Activated naive CD8-positive, alpha-beta T cell treated with anti-CD3 and anti-CD28 coated beads, Interleukin-2, amount 50 U/mL, for 24 hours (primary cell): ENCODE measurements at places on chromosomes 12 and 14.
A peak's percentile ranks its signal among the peaks of the same experiment; 100 is the strongest.

- no peak for DNase-seq
Measured at GRCh38 chr12:76417116-76417515, 68.9 kb upstream of the BBS10 start.

- no peak for DNase-seq
Measured at GRCh38 chr12:124605150-124605882, 37.9 kb upstream of the NCOR2 start.

DNA sequence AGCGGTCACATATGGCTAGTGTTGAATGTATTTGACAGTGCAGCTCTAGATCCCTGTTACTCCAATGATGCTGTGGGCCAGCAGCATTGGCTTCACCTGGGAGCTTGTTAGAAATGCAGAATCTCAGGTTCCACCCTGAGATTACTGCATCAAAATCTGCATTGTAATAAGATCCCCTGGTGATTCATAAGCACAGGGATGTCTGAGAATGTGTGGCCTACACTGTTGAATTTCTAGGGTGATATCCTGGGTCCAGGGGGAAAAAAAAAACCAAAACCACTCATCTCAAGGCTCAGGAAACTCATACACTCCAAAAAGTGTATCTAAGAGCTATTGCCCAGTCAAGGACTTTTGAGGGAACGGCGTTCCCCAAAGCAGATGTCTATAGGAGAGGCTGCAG, 196.8 kb downstream of the PPM1H start:
- no peak for DNase-seq

DNA sequence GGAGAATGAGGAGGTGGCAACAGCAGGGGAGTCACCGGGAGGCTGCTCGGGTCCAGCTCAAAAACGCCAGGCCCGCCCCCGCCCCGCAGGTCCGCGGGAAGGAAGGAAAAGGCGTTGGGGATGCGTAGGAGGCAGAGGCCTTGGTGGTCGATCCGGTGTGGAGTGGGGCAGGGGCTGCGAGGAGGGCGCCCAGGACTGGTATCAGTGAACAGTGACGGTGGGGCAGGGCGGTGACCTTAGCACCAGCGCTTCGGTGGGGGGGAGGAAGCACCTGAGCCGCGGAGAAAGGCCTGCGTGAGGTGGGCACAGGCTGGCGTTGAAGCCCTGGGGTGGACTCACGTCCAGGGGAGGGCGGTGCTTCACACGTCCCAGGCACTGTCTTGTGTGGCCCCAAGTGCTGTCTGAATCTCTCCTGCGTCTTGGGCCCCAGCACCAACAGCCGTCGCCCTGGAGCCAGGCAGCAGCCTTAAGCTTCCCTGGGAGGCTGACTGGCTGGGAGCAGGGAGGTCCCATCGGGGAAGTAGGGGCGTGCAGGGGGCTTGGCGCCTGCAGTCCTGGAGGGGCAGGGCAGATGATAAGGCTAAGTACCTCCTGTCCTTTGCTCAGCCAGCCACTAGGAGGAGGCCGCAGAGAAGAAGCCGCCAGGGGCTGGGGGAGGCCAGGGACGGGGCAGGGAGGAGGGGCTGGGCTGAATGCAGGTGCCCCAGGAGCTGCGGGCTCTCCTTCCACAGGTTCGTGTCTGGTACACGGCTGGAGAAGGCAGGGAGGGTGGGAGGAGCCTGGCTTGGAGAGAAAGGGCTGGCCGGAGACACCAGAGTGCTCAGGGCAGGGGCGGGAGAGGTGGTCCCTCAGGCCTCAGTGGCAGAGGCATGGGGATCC, 26.5 kb downstream of the ZBTB42 start:
- peak; percentile 47 for DNase-seq

- no peak for DNase-seq
Measured at GRCh38 chr14:96130391-96130790, 74.2 kb upstream of the BDKRB2 start.

DNA sequence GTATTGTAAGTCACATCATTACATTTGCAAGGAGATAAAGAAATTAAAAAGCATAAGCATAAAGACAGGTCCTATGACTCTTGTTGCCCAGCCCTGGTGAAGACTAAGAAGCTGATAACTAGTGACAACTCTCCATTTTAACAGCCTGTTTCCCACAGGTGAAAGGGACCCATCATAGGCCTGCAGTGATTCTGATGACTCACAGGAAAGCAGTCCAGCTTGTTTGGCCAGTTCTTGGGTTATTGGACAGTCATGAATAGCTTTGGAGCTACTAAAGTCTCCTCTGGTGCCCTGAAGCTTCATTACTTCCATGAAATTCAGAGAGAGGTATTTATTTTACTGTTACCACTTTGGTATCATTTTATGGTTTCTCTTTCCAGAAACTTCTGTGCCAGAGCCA, 55.5 kb upstream of the DYRK2 start:
- no peak for DNase-seq

DNA sequence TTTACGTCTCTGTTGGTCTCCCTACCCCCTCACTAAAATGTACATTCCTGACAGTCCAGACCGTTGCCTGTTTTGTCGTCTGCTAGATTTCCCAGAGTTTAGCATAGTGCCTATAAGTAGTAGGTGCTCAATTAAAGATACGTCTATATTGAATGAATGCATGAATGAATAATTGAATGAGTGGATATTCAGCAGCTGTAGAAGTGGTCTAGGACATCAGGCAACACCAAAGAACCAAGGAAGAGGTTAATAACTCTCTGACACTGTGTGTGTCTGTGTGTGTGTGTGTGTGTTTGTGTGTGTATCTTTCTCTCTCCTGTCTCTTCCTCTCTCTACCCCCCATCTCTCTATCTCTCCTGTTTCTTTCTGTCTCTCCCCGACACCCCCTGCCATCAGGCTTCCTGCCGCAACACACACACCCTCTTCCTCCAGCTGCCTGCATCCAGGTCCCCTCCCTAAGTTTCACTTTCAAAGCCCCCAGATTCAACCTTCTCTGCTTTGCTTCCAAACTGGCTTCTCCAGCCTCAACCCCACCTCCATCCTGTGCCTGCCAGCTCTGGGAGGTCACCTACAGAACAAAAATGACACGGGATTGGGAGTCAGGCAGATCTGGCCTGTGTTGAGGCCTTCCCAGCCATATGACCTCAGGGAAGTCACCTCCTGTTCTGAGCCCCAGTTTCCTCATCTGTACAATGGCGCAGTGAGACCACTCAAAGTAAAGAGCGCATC, 119.9 kb upstream of the NCOR2 start:
- no peak for DNase-seq

- peak; percentile 16 for DNase-seq
Measured at GRCh38 chr12:63276537-63277365, 125.8 kb upstream of the AVPR1A start.

GRCh38 chr12:92938638-92939037, 9.5 kb upstream of the EEA1 start:
- DNase-seq: no peak

DNA sequence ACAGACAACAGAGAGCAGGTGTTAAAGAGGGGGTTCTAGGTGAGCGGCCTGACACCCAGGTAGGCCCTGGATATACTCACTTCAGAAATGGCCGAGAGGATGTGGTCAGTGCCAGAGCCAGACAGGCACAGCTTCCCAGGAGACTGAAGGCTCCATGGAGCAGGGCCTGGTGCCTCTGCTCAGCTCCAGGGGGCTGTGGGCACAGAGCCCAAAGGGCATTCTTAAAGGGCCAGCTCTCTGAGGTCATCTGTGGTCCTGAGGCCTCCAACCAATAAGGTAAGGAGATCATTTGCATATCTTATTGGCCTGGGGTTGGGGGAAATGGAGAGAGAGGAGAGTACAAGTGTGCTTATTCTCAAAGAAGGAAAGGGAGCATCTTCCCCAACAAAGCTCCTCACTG, 9.7 kb upstream of the PCK2 start:
- no peak for DNase-seq

DNA sequence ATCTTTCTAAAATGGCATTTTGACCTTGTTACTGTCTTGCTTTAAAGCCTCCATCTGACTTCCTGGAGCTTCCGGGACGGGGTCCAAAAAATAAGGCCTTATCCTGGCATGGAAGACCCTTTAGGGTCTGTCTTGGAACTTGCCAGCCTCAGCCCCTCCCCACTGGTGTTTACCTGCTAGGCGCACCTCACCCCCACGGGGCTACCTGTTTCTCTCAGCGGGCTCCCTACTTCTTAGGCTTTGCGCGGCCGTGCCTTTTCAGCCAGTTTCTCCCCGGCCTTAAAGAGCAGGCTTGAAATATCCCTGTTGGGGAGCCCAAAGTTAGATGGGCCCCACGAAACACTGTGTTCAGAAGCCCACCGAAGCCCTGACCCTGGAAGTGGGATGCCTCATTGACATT, 5.1 kb downstream of the RTL1 start:
- DNase-seq: no peak

GRCh38 chr14:46259536-46259935, 392.0 kb downstream of the RPL10L start:
- no peak for DNase-seq

DNA sequence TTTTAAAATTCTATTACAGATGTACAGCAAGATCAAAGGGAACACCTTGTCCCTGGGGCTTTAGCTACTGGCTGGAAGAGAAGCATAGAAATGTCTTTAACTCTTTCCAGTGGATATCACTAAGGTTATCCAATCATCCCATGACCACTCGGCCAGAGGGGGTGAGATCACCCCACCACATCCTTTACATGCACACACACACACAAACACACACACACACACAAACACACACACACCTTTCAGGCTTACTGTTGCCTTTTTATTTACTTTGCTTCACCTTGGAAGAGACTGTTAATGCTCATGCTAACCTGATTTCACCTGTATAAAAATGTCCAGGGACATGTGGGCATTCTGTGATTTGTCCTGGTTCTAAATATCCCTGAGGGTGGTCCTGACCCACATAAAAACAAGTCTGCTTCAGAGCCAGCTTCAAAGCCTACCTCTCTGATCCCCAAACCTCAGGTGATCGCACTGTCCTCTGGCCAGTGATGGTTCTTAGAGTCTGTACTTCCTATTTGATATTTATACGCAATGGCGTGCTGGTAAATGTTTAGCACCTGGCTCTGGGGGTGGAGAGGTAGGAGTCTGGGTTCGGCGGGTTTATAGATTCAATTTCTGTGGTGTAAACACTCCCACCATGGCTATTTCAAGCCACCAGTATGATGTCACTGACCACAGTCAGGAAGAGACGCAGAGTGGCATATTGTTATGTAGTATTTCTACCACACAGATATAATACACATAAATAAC, 166.1 kb upstream of the EEA1 start:
- DNase-seq: peak; percentile 14

- no peak for DNase-seq
Measured at GRCh38 chr12:127567531-127567930, 699.4 kb upstream of the TMEM132C start.

GRCh38 chr14:66105815-66106214, 380.4 kb upstream of the CCDC196 start:
- no peak for DNase-seq

GRCh38 chr14:76509311-76509710, 133.4 kb downstream of the ESRRB start:
- DNase-seq: no peak

- DNase-seq: peak; percentile 82
Measured at GRCh38 chr14:106039400-106039799, 513.0 kb downstream of the TMEM121 start.

GRCh38 chr12:88360343-88360742, 218.2 kb downstream of the TMTC3 start:
- DNase-seq: no peak

DNA sequence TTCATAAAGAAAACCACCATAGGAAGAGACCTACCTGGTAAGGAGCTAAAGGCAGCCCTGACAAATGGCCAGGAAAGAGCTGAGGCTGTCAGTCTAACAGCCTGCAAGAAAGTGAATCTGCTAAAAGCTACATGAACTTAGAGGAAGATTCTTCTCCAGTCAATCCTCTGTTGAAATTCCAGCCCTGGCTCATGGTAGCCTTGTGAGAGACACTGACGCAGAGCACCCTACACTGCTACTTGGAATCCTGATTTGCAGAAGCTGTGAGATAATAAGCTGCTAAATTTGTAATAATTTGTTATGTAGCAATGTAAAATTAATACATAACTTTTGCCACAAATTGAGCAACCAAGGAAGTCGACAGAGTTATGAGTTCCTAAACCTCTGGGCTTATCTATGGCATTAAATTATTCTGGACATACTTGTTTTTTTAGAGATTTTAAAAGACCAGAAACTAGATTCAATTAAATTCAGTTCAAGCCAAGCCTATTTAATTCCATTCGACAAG, 257.0 kb downstream of the ETNK1 start:
- DNase-seq: no peak

- DNase-seq: no peak
Measured at GRCh38 chr12:57541001-57541400, 6.0 kb downstream of the DCTN2 start.

- no peak for DNase-seq
Measured at GRCh38 chr12:107512391-107512790, 173.2 kb upstream of the PWP1 start.

- DNase-seq: no peak
Measured at GRCh38 chr14:95307402-95308041, 12.2 kb downstream of the CLMN start.

- no peak for DNase-seq
Measured at GRCh38 chr14:55101698-55102097, 27.4 kb upstream of the LGALS3 start.

GRCh38 chr12:113788020-113788856, 177.9 kb downstream of the RBM19 start:
- no peak for DNase-seq
